ENCODE measurements at places on chromosomes 11 and 22.

DNA sequence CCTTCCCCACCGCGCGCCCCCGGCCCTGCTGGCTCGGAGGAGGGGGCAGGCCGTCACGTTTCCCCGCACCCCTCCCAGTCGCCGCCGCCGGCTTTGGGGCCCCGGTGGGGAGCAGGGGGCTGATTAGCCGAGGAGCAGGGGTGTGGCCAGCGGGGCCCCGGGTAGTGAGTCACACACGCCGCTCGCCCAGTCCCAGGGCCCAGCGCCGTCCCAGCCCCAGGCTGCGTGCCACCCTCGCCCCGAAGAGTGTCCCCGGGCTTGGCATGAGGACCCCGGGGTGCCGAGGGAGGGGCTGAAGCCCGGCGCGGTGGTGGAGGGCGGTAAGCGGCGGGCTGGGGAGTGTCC is 34.4 kb downstream of the PRDM11 start:
- no peak for DNase-seq

DNA sequence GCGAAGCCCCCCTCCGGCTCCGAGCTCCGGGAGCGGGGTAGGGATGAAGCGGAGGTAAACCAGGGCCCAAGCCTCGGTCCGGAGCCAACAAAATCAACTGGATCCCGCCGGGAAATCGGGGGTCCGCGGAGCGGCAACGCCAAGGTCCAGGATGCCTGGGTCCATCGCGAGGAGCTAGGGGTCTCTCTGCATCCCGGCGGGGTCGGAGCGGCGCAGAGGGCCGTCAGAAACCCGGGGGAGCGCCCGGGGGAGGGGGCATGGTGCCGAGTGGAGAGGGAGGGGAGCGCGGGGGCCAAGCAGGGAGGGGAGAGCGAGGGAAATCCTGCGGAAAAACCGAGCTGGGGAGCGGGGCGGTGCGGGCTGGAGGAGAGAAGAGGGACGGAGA is 51.8 kb downstream of the SLC22A12 start:
- DNase-seq = no peak

DNA sequence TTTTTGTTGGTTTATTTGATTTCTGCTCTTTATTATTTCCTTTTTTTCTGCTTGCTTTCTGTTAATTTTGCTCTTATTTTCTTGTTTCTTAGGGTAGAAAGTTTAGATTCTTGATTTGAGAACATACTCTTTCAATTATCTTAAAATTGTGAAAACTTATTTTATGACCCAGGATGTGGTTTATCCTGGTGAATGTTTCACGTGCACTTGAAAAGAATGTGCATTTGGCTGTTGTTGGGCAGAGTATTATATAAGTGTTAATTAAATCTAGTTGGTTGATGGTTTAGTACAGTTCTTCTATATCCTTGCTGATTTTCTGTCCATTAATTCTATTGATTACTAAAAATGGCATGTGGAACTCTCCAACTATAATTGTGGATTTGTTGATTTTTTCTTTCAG is 66.9 kb upstream of the NARS2 start:
- no peak for DNase-seq

- DNase-seq = peak; percentile 42
Measured at GRCh38 chr11:69475866-69476471, 5.5 kb upstream of the LINC01488 start.
